Astrocyte (in vitro differentiated cells and primary cell): ENCODE measurements at places on chromosomes 2 and 18.

DNA sequence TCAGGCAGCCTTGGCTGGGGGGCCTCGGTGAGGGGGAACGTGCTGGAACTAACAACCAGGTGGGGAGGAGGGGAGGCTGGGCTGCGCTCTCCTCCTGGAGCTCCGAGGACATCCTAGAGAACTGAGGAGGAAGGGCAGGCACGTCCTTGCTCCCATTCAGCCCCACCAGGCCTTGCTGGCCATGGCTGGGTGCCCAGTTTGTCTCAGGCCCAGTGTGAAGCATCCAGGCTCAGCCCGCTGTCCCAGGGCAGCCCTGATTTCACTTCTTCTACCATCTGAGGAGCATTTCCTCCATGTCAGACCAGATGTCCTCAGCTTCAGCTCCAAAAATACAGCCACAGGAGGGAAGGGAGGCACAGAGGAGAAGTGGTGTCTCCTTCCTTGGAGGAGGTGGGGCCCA, 125.4 kb downstream of the CELF4 start:
- DNase-seq, result no peak

DNA sequence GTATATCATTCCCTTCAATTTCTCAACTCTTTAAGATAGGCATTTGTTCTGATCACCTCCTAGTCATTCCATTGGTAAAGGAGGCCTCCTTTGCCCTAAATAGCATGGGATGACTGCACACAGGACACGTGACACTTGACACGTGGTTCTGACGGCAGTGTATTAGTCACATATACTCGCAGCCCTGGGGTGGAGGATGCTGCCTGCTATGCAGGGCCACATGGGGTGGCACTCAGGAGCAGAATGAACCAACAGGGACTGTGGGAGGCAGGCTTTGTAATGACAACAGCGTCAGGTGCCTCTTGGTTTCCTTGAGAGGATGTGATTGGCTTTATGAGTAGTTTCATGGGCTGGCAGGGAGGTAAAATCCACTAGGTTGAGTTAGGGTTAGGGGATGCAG, 9.3 kb upstream of the KCNS3 start:
- DNase-seq, result no peak

- no peak for DNase-seq
Measured at GRCh38 chr18:62672600-62672999, 42.7 kb upstream of the PHLPP1 start.

DNA sequence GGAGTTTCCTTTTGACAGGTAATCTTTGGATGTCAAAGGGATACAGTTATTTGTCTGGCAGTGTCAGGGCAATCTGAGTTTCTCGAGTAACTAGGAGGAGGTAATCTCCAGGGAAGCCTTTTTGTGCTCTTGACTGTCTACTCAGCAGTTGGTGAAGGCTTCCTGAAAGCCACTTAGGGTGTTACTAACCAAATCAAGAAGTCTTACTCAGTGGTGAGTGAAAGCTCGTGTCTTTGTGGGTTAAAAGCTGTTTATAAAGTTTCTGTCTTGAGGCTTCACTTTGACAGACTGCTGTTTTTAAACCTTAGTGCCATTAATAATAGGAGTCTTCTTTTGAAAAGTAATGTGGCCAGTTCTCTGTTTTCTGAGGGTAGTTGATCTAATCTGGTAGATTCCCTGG, 1.7 kb downstream of the THSD7B start:
- DNase-seq, result no peak

DNA sequence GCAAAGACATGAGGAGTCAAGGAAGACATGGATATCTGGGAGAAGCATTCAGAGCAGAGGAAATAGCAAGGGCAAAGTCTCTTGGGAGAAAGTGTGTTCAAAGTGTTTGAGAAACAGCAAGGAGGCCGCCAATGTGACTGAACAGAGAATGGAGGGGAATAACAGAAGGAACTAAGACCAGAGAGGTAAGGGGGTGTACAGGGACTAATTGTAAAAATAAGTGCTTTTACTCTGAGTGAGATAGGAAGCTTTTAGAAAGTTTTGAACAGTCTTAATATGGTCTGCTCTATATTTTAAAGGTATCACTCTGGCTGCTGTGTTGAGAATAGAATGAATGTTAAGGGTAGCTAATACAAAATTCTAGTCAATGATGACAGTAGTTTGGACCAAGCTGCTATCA, 6.8 kb upstream of the CREB1 start:
- no peak for DNase-seq

DNA sequence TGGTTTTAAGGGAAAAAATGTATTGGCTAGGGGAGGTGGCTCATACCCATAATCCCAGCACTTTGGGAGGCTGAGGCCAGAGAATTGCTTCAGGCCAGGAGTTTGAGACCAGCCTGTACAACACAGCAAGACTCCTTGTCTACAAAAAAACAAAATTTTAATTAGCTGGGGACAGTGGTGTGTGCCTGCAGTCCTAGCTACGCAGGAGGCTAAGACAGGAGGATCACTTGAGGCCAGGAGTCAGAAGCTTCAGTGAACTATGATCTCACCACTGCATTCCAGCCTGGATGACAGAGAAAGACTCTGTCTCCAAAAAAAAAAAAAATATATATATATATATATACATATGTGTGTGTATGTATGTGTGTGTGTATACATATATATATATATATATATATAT, 18.5 kb downstream of the CCDC88A start:
- DNase-seq, result no peak

- no peak for DNase-seq
Measured at GRCh38 chr18:58630071-58630470, 1.2 kb upstream of the ALPK2 start.
